ENCODE measurements at places on chromosomes 3 and 15. TPM values are rescaled to one million over a fixed set of nuclear protein-coding genes. Genes with fewer than 3 reads are reported as not detected.
A peak's percentile ranks its signal among the peaks of the same experiment; 100 is the strongest.

The ACOX2 gene
- total RNA-seq = 1.7 TPM

The SPTSSB gene
- total RNA-seq = 0.22 TPM

DNA sequence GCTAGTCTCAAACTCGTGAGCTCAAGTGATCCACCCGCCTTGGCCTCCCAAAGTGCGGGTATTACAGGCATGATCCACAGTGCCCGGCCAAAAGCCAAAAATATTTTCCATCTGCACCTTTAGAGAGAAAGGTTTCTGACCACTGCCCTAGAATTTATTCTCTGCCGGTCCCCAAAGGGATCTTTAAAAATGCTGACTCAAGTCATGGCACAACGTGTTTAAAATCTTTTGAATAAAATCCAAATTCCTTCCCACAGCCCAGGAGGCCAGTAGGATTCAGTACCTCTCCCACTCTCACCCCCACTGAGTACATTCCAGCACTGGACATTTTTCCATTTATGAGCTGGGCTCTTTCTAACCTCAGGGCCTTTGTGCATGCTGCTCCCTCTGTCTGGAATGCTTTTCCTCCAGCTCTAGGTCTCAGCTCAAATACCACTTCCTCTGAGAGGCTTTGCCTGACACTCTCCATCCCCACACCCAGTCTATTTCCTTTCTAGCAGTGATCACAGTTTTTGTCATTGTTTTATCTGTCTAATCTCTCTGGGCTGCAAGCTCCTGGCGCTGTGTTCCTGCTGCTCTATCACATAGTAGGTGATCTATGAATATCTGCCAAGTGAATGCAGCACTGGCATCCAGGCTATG is 502.9 kb downstream of the SHQ1 start:
- DNase-seq = no peak

GRCh38 chr15:23039917-23040281 is 530 bp upstream of the TUBGCP5 start:
- DNase-seq = no peak

GRCh38 chr3:173584838-173585831 is 187.6 kb downstream of the NLGN1 start:
- no peak for DNase-seq

- DNase-seq = peak; percentile 19
Measured at GRCh38 chr3:99789011-99789721, 28.5 kb upstream of the CMSS1 start.

GRCh38 chr3:61505197-61505596 is 56.2 kb upstream of the PTPRG start:
- no peak for DNase-seq

All from epithelial cell of proximal tubule (primary cell).